ENCODE measurements at places on chromosomes 7 and 10.

DNA sequence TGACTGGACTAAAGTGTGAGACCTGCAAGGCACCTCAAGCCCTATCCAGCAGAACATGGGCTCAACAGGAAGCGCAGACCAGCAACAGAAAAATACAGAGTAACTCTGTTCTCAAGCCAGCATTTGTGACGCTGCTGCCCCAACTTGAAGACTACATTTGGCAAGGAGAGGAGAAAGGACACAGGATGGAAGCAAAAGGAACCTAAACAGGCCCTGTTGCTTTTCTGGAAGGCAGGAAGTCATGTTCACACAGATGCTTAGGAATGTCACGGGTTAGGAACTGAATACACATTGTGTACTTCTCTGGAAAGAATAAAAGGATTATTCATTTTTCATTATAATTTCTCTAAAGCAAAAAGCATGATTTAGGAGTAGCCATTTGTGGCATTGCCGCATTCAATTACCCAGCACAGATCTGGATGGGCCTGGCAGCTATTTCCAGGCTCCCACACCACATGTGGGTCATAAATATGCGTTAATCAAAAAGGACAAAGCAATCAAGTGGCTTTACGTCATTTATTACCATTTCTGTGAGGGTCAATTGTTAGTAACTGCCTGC lies 19.8 kb upstream of the TOMM7 start:
- no peaks in the 10 kb centered on the region for H3K4me1 ChIP-seq
- no peaks in the 10 kb centered on the region for H3K36me3 ChIP-seq
- H3K27ac ChIP-seq = no peak overlapping the region
- peaks cover 4% of the 10 kb centered on the region for H3K27me3 ChIP-seq
- no peak for ATAC-seq

- H3K27ac ChIP-seq = no peak overlapping the region
- no peaks in the 10 kb centered on the region for H3K4me1 ChIP-seq
- no peaks in the 10 kb centered on the region for H3K36me3 ChIP-seq
- H3K27me3 ChIP-seq = peaks cover 15% of the 10 kb centered on the region
- no peak overlapping the region for H3K4me3 ChIP-seq
Observed at GRCh38 chr7:101614098-101614938, 14.8 kb downstream of the MYL10 start.

DNA sequence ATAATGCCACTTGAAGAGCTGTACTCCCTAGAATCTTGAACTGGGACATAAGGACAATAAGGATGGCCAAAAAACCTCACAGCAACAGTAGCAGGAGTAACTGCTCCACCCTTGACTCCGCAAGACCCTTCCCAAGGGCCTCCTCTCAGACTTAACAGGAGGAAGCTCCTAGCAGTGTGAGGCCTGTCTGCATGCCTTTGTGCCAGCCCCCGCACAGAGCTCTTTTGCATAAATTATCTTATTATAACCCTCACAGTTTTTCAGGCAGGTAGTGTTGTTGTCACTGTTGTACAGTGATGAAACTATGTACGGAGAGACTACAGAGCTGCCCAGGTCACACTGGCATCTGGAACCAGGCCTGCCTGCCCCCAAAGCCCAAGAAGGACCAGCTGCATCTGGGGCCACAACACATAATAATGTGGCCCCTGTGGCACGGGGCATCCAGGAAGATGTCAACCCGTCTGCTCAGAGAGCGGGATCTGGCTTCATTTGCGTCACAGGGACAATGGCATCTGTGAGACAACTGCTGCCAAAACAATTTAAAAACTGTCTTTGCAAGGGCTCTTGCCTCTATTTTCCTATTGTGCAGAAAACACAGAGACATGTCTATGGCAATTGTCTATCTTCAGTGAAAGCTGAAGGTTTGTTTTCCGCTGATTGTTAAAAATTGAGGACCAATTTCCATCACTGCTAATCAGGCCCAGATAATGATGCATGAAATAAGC lies 249.3 kb upstream of the GRB10 start:
- ATAC-seq = no peak
- H3K4me3 ChIP-seq = no peak overlapping the region
- H3K36me3 ChIP-seq = no peaks in the 10 kb centered on the region
- no peak overlapping the region for H3K27ac ChIP-seq
- no peaks in the 10 kb centered on the region for H3K4me1 ChIP-seq

DNA sequence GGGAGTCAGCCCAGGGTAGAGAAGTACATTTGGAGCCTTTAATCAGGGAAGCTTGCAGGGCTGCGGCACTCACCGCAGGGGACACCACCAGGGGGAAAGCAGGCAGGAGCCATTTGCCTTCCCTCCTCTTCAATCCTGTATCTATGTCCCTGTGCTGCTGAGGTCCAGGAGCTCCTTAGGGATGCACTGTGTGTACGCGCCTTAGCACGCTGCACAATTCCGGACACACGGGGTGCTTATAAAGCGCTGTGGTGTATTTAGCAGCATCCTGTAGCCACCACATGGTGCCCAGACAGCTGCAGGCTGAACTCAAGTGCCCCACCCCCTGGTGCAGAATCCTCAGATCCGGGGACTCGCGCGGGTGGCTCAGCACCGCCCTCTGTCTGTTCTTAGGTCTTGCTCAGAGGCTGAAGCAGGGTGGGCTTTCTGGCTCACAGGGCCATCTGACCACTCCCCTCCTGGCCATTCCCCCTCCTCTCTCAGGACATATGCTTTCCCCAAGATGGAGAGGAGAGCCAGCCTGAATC lies 421.4 kb downstream of the SDK1 start:
- H3K36me3 ChIP-seq = no peaks in the 10 kb centered on the region
- no peaks in the 10 kb centered on the region for H3K4me1 ChIP-seq
- no peak overlapping the region for H3K27ac ChIP-seq
- peaks cover 3% of the 10 kb centered on the region for H3K27me3 ChIP-seq
- H3K4me3 ChIP-seq = no peak overlapping the region

- H3K36me3 ChIP-seq = no peaks in the 10 kb centered on the region
- H3K4me1 ChIP-seq = no peaks in the 10 kb centered on the region
Observed at GRCh38 chr10:71660313-71660712, 59.3 kb downstream of the C10orf105 start.

- H3K4me3 ChIP-seq = no peak overlapping the region
- H3K27me3 ChIP-seq = peaks cover 10% of the 10 kb centered on the region
- H3K4me1 ChIP-seq = no peaks in the 10 kb centered on the region
- no peak overlapping the region for H3K27ac ChIP-seq
- no peak for ATAC-seq
Observed at GRCh38 chr10:85168243-85168642, 839.9 kb downstream of the CCSER2 start.

DNA sequence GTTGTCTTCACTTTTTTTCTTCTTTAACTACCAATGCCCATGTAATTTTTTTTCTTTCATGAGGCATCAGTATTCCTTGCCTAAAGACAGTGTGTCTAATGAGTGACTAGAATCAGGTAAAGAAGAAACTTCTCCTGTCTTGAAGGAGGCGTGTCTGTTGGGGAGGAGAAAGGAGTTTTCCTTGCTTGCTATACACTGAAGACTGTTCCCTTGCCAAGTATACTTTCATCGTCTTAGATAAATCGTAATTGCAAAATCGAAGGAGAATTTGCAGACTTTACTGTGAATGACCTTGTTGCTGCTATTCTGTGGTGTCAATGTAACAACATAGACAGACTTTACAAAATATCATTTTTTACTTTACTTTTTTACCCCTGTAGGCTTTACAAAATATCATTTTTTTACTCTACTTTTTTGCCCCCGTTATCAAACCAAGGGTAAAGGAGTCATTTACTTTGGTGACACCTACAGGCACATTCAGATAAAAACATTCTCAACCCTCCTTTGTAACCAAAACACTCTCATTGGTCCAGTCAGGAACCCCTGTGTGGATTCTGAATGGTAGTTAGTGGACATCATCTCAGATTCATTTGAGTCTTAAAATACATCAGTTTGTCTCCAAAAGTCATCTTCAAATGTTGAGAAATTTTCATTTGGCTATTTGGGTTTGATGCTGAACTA lies 232.4 kb downstream of the AHR start:
- H3K4me3 ChIP-seq = no peak overlapping the region
- H3K4me1 ChIP-seq = no peaks in the 10 kb centered on the region
- peak; percentile 38 for ATAC-seq
- peaks cover 10% of the 10 kb centered on the region for H3K27me3 ChIP-seq

GRCh38 chr7:158804335-158804734 lies 25.0 kb downstream of the ESYT2 start:
- peaks cover 6% of the 10 kb centered on the region for H3K4me1 ChIP-seq
- no peak for ATAC-seq
- H3K36me3 ChIP-seq = peaks cover 60% of the 10 kb centered on the region
- peak overlapping the region; percentile 56 for H3K27ac ChIP-seq

- H3K27me3 ChIP-seq = no peaks in the 10 kb centered on the region
- H3K27ac ChIP-seq = no peak overlapping the region
- no peak for ATAC-seq
- H3K4me1 ChIP-seq = peaks cover 7% of the 10 kb centered on the region
- H3K4me3 ChIP-seq = no peak overlapping the region
- H3K36me3 ChIP-seq = no peaks in the 10 kb centered on the region
Observed at GRCh38 chr7:122132341-122132740, 11.7 kb downstream of the AASS start.

DNA sequence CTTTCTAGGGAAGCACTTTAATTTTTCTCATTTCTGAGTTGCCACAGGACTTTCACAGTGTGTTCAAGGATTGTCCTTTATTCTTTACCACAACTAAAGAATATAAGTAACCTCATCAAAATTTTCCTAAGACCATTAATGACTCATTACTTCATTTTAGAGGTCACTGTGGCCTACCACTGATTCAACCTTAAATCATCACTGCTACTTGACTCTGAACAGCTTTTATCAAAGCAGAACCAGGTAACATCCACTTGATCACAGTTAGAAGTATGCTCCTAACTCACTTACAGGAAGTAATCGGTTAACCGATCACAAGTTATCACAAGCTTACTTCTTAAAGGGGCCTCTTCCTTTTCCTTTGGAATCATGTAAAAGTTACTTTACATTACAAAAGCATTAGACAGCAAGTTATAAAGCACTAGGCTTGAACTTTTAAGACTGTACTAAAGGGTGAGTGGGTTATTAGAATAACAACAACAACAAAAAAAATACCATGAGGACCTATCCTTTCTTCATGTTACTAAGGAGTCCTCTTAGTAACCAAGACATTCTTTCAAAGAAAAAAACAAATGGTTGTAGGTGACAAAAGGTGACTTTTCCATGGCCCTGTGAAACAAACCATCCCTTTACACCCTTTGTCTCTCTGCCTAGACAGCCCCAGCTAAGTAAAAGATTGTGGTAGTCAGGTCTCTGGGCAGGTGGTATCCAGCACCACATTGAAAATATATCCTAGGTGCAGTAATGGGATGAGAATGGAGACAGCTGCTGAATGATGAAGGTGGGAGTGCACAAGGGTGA lies 40.0 kb upstream of the PDK4 start:
- no peak overlapping the region for H3K27ac ChIP-seq
- ATAC-seq = no peak
- H3K4me3 ChIP-seq = no peak overlapping the region
- H3K4me1 ChIP-seq = no peaks in the 10 kb centered on the region

DNA sequence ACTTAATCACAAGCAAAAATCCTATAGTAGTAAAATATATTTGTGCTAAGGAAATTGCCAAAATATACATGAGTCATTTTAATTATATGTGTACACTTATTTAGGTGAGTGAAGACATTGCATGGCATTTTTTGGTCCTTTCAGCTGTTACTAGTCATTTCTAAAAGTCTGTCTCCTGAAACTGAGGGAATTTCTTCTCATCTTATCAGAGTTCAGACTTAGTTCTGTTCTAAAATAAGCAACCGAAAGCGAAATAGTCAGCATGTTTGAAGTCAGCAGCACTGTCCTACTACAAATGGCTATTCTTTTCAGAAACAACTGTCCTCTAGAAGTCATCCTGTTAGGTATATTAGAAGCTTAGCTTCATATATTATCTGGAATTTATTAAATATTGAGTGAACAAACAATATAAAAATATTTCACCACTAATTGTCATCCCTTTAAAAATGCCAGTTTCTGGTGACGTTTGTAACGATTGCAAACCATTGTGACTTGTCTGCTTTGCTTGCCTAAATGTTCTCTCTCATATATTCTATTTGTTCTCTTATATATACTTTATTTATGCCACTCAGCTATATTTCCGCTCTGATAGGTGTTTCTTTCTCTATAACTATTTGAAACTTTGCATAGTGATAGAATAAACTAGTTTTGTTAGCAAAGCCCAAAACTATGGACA lies 227.4 kb upstream of the KAT6B start:
- no peaks in the 10 kb centered on the region for H3K27me3 ChIP-seq
- H3K27ac ChIP-seq = no peak overlapping the region
- H3K36me3 ChIP-seq = peaks cover 30% of the 10 kb centered on the region
- peak; percentile 23 for ATAC-seq
- H3K4me3 ChIP-seq = no peak overlapping the region

DNA sequence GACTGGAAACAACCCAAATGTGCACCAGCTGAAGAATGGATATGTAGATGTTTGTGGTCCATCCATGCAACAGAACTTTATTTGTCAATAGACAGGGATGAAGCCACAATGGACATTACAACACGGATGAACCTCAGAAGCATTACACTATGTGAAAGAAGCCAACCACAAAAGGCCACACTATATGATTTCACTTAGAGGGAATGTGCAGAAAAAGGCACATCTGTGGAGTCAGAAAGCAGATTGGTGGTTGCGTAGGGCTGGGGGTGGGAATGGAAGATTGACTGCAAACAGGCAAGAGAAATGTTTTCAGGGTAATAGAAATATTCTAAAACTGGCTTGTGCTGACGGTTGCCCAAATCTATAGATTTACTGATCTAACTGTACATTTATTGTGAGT lies 34.3 kb upstream of the WASHC2A start:
- H3K27ac ChIP-seq = no peak overlapping the region
- no peaks in the 10 kb centered on the region for H3K4me1 ChIP-seq
- no peak for ATAC-seq
- H3K27me3 ChIP-seq = no peaks in the 10 kb centered on the region
- H3K36me3 ChIP-seq = no peaks in the 10 kb centered on the region

GRCh38 chr7:94261067-94261466 lies 133.6 kb upstream of the COL1A2 start:
- H3K27ac ChIP-seq = no peak overlapping the region
- H3K4me3 ChIP-seq = no peak overlapping the region
- no peaks in the 10 kb centered on the region for H3K36me3 ChIP-seq
- peaks cover 20% of the 10 kb centered on the region for H3K27me3 ChIP-seq

DNA sequence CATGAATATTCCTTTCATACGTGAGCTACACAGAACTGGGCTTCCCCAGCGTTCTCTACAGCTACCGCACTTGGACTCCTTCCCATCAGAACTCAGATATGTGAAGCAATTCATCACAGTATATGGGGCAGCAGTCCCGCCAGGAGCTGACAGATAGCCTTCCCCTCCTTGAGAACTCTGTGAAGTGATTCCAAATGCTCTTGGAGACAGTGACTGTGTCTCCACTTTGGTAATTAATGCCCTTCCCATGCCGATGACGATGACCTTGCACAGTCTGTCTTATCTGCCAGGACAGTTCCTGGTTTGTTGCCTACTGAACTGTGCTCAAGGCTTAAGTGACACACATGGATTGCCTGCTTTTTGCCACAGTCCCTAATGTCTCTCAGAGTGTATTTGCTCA lies 75.0 kb upstream of the AFAP1L2 start:
- no peaks in the 10 kb centered on the region for H3K27me3 ChIP-seq
- ATAC-seq = no peak
- H3K4me1 ChIP-seq = peaks cover 35% of the 10 kb centered on the region
- peak overlapping the region; percentile 61 for H3K27ac ChIP-seq
- peaks cover 50% of the 10 kb centered on the region for H3K36me3 ChIP-seq
- no peak overlapping the region for H3K4me3 ChIP-seq

GRCh38 chr7:149859369-149859768 lies 14.4 kb upstream of the ATP6V0E2 start:
- no peak overlapping the region for H3K4me3 ChIP-seq
- ATAC-seq = no peak
- H3K36me3 ChIP-seq = peaks cover 21% of the 10 kb centered on the region
- H3K27me3 ChIP-seq = no peaks in the 10 kb centered on the region
- H3K27ac ChIP-seq = no peak overlapping the region
